ENCODE measurements at places on chromosomes 16 and 17. TPM values are rescaled to one million over a fixed set of nuclear protein-coding genes. Genes with fewer than 3 reads are reported as not detected.

DNA sequence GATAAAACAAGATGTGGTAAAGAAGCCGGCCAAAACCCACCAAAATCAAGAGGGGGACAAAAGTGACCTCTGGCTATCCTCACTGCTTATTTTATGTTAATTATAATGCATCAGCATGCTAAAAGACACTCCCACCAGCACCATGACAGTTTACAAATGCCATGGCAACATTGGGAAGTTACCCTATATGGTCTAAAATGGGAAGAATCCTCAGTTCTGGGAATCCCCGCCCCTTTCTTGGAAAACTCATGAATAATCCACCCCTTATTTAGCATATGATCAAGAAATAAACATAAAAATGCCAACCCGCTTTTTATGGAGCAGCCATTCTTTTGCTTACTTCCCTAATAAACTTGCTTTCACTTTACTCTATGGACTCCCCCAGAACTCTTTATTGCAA, 25.6 kb downstream of the CMTR2 start:
- DNase-seq, result no peak

The NAA60 gene
- polyA plus RNA-seq, result 76.2 TPM

The TMIGD1 gene
- 0.78 TPM for polyA plus RNA-seq

The QRICH2 gene
- 8.9 TPM for polyA plus RNA-seq

- DNase-seq, result no peak
Observed at GRCh38 chr16:63581570-63581969, 1540.3 kb downstream of the CDH11 start.

DNA sequence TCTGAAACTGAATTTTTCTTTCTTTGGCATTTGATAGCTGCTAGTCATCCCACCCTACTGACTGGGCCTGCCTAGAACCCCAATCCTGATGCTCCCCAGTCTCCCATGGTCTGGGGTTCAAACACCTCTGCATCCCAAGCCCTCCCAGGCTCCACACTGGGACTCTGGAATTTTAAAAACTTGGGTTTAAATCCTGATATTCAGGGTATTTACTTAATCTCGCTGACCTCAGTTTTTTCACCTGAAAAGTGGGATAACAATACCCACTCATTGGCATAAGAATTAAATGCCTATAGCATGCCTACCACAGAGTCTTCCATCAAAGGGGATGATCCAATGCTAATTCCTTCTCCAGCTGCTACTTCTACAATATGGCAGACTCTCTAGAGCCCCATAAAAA, 264.4 kb downstream of the NPIPA8 start:
- DNase-seq, result no peak

The HIGD1B gene
- 1.4 TPM for polyA plus RNA-seq

The SLC13A2 gene
- 15.2 TPM for polyA plus RNA-seq

The RCVRN gene
- not detected for polyA plus RNA-seq

All from left kidney (tissue), 8 donors.